KBM-7 (cell line): ENCODE measurements at places on chromosomes 13 and 19.

GRCh38 chr19:3761382-3762129 is at the start of gene APBA3:
TSS of gene APBA3 (minus strand) at chr19:3761692. CDS start at chr19:3760264, 1,428 bp downstream.
- DNase-seq = peak; percentile 97

DNA sequence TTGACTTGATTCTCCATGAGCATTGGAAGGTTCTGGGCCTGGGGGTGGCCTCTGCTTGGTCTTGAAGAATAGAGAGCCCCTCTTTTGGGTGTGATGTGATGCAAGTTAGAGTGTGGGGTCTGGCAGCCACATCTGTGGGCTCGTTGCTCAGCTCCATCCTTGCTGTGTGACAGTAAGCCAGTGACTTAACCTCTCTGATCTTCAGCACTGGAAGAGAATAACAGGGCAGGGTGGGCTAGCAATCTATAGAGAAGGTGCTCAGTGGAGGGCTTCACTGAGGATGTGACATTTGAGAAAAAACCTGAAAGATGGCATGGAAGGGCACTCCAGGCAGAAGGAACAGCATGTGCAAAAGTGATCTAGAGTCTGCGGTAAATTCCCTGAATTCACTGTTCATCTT is 28.2 kb downstream of the CELF5 start:
- DNase-seq = no peak

DNA sequence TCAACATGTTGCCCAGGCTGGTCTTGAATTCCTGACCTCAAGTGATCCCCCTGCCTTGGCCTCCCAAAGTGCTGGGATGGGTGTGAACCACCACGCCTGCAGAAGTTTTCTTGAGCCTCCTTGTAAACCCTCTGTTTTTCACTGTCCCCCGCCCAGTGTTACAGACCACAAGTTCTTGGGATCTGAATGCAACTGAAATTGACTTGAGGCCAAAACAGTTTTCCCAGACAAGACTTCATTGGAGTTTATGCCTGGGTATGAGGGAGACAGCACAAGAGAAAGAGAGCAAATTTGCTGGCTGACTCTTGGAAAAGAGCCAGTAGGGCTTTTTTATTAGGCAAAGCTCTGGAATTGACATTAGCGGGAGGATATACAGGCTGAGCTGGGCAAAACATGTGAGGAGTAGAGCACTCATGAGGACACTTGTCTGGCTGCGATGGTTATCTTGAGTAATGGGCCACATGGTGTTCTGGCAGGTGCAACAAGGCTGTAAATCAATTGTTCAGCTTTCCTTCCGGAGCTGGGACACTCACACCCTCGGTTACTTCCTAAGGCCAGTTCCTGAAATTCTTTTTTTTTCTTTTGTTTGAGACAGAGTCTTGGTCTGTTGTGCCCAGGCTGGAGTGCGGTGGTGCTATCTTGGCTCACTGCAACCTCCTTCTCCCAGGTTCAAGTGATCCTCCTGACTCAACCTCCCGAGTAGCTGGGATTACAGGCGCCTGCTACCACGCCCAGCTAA is 12.7 kb upstream of the HNRNPL start:
- peak; percentile 92 for DNase-seq

DNA sequence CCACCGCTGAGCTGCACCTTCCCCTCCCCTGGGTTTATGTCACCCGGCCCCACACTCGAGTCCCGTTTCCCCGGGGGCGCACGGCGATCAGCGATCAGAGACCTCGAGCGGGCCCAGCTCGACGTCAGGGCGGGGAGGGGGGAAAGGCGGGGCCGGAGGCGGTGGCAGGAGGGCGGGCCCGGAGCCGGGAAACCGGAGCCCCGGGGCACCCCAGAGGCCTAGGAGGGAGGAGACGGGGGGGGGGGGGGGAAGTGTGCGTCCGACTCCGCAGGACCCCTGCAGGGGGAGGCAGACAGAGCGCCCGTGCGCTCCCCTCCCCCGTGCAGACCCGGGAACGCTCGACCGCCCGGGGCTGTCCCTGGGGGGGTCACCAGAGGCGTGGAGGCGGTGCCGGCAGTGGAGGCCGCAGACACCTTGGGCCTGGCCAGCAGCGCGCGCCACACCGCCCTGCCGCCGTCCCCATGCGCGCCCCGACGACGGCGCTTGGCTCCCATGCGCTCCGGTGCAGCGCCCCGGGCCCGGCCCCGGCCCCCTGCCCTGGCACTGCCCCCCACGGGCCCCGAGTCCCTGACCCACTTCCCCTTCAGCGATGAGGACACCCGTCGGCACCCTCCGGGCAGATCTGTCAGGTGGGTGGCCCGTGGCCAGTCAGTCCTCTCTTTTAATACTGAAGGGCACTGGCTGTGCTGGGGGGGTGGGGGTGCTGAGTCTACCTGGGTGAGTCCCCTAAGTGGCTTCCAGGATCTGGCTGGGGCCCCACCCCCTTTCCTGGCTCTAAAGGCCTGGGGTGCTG is 11.8 kb downstream of the PDE4A start:
- no peak for DNase-seq

DNA sequence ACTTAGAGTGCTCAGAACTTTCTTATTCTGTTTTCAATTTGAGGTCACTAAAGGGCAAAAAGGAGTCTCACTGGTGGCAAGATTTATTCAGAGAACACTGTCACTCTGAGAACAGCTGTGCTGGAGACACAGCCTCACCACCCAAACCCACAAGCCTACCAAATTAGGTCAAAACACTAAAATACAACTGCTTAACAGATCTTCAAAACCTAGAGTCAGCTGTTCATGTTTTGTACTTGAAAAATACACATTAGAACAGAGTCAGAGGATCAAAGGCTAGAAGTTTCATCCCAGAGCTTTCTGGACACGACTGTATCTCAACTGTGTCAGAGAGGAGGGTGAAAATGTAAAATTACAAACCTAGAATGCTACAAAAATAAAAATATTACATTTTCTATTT is 89.3 kb downstream of the MIPEP start:
- no peak for DNase-seq

- peak; percentile 84 for DNase-seq
Measured at GRCh38 chr19:49672131-49672919, 4.7 kb upstream of the PRMT1 start.

DNA sequence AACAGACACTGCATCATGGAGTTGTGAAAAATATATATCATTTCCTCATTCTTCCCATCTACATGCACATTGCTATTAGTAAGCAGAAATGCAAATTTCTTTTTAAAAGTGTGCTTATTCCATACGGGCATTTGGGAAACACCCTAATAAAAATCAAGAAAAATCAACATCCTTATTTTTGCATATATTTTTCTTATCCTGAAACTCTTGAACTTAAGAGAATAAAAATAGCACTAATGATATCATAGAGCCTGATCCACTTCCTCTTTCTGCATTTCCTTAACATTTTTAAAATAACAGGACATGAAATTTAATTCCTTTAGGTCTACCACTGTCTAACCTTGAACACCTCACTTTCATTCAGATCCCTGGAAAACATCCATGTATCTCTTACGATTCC is 123.3 kb downstream of the VWA8 start:
- DNase-seq = peak; percentile 53

- peak; percentile 20 for DNase-seq
Measured at GRCh38 chr13:75479102-75479740, 2.7 kb downstream of the TBC1D4 start.

- no peak for DNase-seq
Measured at GRCh38 chr19:619286-620002, 13.9 kb downstream of the POLRMT start.

DNA sequence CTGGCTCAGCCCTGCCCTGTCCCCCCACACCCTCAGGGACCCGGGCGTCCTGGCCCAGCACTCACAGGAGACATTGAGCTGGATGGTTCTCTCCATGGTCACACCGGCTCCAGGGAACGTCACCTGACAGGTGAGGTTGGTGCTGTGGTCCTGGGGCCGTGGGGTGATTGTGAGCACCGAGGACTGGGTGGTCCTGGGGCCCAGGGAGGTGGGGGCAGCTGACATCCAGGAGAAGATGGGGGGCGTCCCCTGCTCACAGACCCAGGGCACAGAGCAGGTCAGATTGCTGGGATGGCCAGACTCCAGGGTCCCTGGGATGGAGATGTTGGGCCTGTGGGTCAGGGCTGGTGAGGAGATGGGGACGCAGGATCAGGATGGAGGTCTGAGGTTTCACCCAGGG is 854 bp downstream of the SIGLEC6 start:
- no peak for DNase-seq

DNA sequence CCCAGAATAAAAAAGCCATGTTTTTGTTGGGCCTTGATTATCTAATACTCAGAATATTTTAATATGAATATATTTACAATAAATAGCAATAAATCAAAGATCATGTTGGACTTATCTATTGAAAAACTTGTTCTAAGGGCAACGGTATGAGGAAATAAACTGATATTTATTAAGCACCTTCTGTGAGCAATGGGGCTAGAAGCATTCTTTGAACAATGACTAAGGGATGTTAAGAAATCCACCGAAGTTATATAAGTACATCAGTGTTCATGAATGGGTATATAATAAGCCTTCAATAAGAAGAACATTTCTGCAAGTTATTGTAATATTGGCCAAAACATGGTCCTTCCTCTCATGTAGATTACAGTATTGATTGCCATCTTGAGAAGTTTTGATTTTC is 221.8 kb downstream of the OXGR1 start:
- no peak for DNase-seq

DNA sequence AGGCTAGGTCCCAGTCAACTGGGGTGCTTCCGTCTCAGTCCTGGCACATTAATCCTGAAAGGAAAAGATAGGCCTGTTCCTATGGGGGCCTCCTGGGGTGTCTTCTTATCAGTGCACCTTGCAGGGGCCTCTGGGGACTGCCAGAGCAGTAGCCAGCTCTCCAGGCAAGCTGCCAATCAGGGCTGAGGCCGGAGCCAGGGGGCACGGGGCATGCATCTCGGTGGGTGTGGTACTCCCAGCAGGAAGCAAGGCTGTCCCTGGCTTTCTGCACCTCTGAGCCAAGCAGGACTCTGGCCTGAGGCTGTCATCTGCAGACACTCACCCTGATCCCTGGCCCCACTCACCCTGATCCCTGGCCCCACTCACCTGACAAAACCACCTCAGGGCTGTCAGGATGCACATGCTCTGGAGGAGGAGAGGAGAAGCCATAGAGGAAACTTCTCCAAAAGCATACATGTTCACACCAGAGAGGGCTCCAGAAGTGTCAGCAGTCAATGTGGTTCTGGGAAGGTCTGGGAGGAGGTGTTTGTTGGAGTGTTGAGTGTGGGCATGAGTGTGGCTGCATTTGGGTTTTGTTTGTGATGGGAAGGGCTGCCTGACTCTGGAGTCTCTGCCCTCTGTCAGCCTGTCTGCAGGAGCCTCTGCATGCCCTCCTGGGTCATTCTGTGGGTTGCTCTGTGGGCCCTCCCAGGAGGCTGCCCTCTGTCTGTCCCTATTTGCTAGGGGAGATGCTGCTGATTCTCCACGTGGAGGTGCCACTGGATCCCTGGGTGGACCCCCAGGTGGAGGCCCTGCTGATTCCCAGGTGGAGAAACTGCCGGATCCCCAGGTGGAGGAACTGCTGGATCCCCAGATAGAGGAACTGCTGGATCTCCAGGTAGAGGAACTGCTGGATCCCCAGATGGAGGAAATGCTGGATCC is 22.7 kb upstream of the KCTD15 start:
- no peak for DNase-seq

GRCh38 chr13:67120872-67121531 is 109.1 kb downstream of the PCDH9 start:
- DNase-seq = no peak

- DNase-seq = no peak
Measured at GRCh38 chr13:44336934-44337333, 36.7 kb upstream of the SERP2 start.

DNA sequence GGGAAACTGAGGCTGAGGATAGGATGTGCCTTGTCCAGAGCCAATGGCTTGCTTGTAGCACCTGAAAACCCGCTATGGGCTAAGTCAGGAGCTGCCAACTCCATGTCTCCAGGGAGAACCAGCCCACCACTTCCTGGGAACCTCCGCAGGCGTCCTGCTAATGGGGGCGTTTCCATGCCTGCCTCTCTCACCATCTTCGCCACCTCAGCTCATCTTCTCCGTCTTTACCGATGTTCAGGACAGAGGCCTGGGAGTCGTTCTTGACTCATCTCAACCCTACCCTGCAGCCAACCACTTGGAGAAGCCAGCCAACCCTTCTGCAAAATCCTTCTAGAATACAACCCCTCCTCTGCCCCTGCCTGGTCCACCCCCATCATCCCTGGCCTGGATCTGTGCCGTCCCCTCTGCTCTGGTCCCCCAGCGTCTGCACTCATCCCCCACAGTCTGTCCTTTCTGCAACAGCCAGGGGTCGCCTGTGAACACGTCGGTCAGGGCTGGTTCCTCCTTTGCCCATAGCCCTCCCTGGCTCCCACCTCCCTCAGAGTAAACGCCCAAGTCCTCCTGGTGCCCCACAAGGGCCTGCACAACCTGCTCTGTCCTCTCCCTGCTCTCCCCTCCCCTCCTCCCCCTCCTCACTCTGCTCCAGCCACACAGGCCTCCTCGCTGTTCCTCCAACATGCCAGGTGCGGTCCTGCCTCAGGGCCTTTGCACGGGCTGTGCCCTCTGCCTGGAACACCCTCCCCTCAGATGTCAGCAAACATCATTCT is 31.0 kb downstream of the PTPRS start:
- DNase-seq = no peak

GRCh38 chr13:24921003-24921402 is 157.0 kb downstream of the RNF17 start:
- no peak for DNase-seq

DNA sequence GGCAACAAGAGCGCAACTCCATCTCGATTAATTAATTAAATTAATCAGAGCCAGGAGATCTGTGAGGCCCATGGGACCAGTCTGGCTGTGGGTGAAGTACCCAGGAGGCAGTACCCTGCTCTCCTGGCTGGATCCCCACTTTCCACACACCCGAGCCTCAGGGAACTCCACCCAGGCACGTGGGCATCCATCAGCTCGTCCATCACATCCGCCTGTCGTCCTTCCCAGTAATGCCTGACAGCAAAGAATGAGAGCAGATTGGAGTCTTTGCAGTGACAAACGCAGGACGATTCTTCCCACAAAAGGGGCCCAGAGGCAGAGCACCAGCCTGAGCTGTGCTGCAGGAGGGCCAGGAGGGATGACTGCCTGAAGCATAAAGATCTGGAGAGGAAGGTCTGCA is 35.8 kb downstream of the VSTM2B start:
- no peak for DNase-seq

GRCh38 chr19:46731007-46731501 is 14.1 kb upstream of the PRKD2 start:
- DNase-seq = peak; percentile 89

GRCh38 chr19:44942067-44942571 is at the start of gene APOC4:
TSS of gene APOC4 (plus strand) at chr19:44942237. CDS start at chr19:44942278, 41 bp downstream.
- DNase-seq = no peak
